ENCODE measurements at places on chromosomes 4 and X.
A peak's percentile ranks its signal among the peaks of the same experiment; 100 is the strongest.

- no peak for DNase-seq
Observed at GRCh38 chrX:34563804-34564203, 93.3 kb downstream of the TMEM47 start.

DNA sequence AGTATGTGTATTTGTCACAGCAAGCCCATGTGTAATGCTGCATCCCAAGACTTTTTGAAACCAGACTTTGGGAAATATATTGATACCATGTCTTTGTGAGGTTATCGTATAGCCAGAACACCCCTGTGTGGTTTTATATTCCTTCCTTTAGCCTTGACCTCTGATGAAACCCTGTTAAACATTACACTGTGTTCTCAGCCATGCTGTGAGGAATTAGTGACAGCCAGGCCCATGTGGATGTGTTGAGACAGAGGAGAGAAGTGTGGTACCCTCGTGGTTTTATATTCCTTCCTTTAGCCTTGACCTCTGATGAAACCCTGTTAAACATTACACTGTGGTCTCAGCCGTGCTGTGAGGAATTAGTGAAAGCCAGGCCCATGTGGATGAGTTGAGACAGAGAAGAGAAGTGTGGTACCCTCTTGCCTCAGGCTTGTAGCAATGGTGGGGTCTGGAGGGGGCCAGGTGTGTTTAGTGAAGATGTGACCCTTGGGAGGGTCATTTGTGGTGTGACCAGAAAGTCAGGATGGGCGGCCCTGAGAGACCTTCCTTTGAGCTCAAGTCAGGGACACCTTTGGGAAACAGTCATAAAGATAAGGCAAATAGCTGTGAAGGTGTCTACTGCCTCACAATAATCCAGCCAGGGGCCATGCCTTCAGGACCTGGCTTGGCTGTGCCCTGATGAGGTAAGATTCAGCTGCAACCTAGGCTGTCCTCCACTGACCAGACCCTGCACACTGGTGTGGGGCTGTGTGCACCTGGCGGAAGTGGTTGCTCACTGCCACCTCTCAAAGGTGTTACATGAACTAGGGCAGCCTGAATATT lies 110.0 kb downstream of the IRF2 start:
- no peak for DNase-seq

GRCh38 chrX:133606990-133607389 lies 191.7 kb upstream of the GPC4 start:
- DNase-seq = no peak

DNA sequence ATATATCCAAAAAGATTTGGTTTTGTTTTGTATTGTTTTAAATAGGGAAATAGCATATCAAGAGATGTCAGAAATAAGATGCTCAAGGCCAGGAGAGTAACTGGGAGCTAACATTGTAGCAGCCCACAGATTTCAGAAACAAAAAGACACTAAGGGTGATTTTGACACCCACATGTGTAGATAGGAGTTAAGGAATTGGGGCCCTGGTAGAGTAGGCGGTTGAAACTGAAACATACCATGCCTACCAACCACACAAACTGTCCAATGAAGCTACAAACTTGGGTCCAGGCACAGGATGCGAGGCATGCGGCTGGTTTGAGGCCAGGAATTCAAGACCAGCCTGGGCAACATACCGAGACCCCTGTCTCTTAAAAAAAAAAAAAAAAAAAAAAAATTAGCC lies 6.3 kb upstream of the HSPA4L start:
- no peak for DNase-seq

DNA sequence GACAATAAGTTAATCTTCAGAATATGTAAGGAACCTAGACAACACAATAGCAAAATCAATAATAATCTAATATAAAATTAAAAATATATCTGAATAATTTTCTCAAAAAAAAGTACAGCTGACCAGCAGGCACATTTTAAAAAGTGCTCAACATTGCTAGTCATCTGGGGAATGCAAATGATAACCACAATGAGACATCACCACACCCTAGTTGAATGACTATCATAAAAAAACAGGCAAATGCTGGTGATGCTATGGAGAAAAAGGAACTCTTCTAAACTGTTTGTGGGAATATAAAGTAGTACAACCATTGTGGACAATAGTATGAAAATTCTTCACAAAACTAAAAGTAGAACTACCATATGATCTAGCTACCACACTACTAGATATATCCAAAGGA lies 956.9 kb upstream of the NDST4 start:
- no peak for DNase-seq

- DNase-seq = no peak
Observed at GRCh38 chr4:139858436-139859205, 193.0 kb downstream of the MGST2 start.

DNA sequence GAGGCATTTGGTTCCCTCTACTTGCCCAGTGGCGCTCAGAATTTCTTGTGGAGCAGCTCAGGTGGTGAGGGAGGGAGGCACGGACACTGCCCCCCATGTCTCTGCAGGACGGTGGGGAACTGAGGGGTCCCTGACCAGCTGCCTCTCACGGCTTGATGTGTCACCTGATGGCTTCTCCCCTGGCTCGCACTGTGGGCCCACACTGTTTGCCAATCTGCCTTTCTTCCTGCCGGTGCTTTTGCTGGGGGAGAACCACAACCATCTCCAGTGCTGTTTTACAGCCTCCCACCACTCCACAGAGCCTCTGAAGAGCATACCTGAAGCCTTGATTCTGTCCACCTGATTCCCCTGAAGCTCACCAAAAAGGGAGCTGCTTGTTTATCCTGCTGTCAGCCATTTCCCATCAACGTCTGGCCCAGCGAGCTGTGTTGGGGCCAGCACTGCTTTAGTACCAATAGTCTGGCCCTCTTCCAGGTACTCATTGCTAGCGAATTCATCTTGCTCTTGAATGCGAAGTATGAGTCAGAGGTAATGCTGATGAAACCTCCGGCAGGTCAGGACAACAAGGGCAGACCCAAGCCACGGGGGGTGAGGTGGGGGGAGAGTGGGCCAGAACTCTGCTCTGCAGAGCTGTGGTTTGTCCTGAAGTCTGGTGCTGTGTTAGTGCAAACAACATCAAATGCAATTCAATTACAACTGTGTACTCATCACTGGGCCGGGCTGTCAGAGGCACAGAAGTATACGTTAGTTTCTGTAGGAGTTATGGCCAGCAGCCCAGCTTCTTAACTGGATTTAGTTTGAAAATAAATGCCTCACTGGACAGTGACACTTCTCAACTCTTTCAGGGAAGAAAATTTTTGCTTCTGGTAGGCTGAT lies 208.3 kb upstream of the JADE1 start:
- DNase-seq = peak; percentile 91

DNA sequence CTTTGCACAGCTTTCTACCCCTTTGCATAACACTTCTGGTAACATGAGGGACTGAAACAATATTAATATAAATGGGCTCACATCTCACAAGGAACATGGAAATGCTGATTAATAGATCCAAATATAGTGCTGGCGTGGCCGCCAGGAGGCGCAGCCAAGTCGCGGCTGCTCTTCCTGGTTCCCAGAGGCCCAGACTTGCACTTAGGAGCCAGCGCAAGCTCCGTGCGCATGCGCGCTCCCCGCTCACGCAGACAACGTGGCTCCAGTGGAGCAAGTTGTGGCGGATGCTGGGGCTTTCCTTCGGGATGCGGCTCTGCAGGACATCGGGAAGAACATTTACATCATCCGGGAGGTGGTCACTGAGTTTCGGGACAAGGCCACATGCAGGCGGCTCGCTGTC lies 318.3 kb upstream of the SLC7A11 start:
- no peak for DNase-seq

DNA sequence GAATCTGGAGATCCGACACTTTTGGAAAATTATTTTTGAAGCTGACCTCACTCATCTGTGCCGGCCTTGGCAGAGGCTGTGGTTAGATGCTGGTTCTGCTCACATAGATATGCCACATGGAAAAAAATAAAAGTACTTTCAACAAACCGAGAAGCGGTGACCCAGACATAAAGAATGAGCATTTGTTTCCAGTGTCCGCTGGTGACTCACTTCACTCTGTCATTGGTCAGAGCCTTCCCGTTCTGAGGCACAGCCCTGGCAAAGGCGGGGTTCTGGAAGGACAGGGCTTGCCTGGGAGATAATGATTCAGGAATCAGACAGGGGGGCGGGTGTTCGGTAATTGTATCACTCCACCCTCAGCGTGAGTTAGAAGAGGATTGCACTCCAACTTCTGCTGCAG lies 172.4 kb upstream of the MXRA5 start:
- peak; percentile 21 for DNase-seq

- no peak for DNase-seq
Observed at GRCh38 chr4:98618680-98619079, 39.7 kb downstream of the TSPAN5 start.

DNA sequence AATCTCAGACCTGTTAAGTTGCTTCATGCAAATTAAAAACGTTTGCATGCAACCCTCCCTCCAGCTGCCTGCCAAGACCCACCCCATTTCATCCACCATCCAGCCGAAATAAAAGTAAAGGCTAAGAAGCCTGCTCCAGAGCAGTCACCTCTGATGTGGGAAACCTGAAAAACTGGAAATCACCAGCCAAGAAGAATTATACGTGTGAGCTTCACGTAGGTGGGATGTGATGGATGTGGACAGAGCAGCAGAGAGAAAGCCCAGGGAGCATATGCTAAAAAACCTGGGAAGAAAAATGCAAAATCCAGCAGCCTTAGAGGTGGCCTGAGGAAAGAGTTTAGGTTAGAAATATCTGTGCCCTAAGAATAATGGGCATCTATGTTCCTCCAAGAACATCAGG lies 160.6 kb upstream of the STS start:
- DNase-seq = no peak

- DNase-seq = no peak
Observed at GRCh38 chr4:165203541-165204461, 3.6 kb upstream of the KLHL2 start.

DNA sequence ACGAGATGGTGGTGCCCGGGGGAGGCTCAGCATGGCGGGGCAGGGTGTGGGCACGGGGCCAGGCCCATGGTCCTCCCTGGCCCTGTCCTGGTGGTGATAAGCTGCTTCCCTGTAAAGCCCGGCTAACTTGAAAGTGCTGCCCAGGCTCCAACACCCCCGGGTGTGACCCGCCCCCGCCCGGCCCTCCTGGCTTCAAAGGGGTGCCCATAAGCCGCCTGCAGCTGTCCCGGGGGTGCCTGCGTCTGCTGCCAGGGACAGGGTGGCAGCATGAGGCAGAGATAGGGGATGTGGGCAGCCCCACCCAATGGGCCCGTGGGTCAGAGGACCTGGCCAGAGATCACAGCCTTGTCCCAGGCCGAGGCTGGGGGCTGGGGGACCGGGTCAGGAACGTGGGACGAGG lies 18.1 kb downstream of the FGFRL1 start:
- DNase-seq = no peak

GRCh38 chr4:56958111-56958517 lies 19.3 kb downstream of the NOA1 start:
- peak; percentile 89 for DNase-seq

DNA sequence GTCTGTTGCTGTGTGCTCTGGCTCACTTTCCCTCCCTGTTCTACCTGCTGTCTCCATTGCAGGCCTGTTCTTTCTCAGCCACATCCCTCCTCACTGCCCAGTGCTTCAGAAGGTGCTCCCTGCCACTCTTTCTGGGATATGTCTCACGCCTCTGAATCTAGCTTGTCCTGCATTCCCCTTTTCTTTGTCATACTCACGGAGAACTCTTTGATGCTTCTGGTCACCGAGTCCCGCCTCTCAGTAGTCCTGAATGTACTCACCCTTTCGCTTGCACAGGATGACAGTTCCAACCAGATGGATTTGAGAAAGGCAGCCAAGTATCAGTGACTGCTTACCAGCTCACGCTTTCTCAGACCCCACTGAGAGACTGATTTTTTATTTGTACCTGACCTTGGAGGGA lies 65.2 kb upstream of the TLR2 start:
- no peak for DNase-seq

GRCh38 chr4:110155654-110156053 lies 42.8 kb downstream of the ELOVL6 start:
- no peak for DNase-seq

DNA sequence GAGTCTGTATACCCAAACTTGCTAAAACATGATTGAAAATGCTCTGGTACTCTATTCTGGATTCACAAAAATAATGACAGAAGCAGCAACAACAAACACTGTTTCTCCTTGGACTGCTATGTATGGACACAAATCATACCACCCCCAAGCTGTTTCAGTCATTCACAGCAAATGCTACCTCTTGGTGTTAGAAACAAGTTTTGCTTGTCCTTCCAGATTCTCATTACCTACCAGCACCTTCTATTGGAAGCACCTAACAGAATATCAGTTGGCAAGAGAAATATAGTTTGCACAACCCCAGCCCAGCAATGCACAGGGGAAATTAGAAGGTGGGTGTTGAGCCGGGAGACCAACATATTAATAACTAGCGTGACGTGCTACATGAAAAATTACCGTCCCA lies 1950.9 kb downstream of the C4orf33 start:
- no peak for DNase-seq

GRCh38 chr4:115028682-115029410 lies 84.6 kb downstream of the NDST4 start:
- no peak for DNase-seq

DNA sequence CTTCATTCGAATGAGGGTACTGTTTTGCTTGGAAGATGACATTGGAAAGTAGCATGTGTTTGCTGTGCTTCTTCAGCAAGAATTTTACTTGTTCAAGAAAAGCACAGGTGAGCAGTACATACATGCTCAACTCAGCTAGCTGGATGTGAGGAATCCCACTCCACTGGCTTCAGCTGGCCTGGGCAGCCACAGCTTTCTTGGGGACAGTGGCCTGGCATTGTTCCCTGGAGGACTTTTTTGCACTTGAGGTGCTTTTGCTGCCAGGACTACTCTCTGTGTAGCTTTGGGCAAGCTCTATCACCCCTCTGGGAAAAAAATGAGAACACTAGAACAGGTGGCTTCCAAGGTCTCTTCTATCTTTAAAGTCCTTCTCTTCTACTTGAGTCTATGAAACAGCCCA lies 184.3 kb downstream of the LDB2 start:
- DNase-seq = no peak

DNA sequence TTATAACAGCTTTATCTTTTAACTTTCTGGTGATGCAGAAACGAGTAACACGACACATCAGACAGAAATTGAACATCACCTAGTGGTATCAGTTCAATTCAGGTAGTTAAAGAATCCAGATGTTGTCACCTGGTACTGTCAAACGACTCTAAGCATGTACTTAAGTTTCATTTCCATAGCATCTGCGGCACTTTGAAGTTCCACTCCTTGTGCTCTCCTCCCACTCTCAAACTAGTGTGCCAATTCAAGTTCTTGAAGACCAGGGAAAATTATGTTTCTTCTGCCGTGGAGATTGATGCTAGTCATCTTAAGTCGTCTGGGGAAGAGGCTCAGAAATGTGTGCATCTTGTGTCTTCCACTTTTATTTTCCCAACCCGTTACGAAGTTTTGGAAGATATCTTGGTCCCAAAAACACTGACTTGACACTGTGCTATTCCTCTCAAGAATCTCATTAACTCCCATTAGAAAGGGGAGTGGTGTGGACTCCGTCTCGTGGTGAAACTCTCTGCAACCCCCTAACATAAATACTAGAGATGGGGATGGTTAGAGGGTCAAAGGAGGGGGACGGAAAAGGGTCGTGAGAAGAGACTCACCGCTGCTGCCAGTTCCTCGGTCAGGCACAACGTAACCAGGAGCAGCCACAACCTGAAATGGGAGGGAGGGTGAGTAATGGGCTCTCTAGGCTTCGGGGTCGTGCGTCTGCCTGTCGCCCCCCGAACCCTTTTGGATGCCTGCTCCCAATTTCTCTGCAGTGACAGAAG lies 693 bp downstream of the COL4A6 start:
- no peak for DNase-seq

GRCh38 chr4:139876337-139876941 lies 210.8 kb downstream of the MGST2 start:
- DNase-seq = no peak
